Caco-2 (cell line): ENCODE measurements at places on chromosomes 12 and 14. TPM values are rescaled to one million over a fixed set of nuclear protein-coding genes. Genes with fewer than 3 reads are reported as not detected.

Gene TRHDE
- total RNA-seq: not detected in 2 replicates

Gene TSPAN8
- 86.4 and 99.9 TPM in 2 replicates for total RNA-seq

Gene NRL
- total RNA-seq: 2.1 and 2.3 TPM in 2 replicates

Gene SIX6
- not detected in 2 replicates for total RNA-seq

Gene KLRC4
- total RNA-seq: not detected in 2 replicates

Gene PSEN1
- total RNA-seq: 74.8 and 76.8 TPM in 2 replicates

Gene ASB2
- total RNA-seq: 0.21 TPM in 1 of 2 replicates, not detected in the other

Gene NCKAP5L
- 17.8 and 19.5 TPM in 2 replicates for total RNA-seq

Gene PRMT5
- 107 and 111 TPM in 2 replicates for total RNA-seq

Gene PLEK2
- total RNA-seq: 35.2 and 36.5 TPM in 2 replicates

Gene PALS1
- 42.8 and 47.1 TPM in 2 replicates for total RNA-seq

Gene YEATS4
- 40.9 and 42.6 TPM in 2 replicates for total RNA-seq

Gene DHRS2
- total RNA-seq: 12.8 and 21.3 TPM in 2 replicates

Gene DEGS2
- total RNA-seq: 3.8 and 5.1 TPM in 2 replicates

Gene DLGAP5
- total RNA-seq: 49.7 and 54.1 TPM in 2 replicates

Gene KDM5A
- total RNA-seq: 72.7 and 89.6 TPM in 2 replicates

Gene GRIN2B
- total RNA-seq: 23.4 and 24.4 TPM in 2 replicates

Gene ANO4
- total RNA-seq: 0.09 TPM in 1 of 2 replicates, not detected in the other

Gene MOK
- total RNA-seq: 1.4 and 2.0 TPM in 2 replicates

Gene FAIM2
- total RNA-seq: 0.07 and 0.09 TPM in 2 replicates

Gene FAR2
- total RNA-seq: 6.6 and 8.2 TPM in 2 replicates

Gene AICDA
- total RNA-seq: not detected in 2 replicates

Gene ERBB3
- 101 and 109 TPM in 2 replicates for total RNA-seq

Gene ERP27
- total RNA-seq: 0.98 and 1.1 TPM in 2 replicates

Gene B4GALNT1
- total RNA-seq: 4.2 and 5.7 TPM in 2 replicates

Gene ARHGAP9
- 0.75 and 1.8 TPM in 2 replicates for total RNA-seq

Gene DNAJC22
- total RNA-seq: 40.6 and 47.7 TPM in 2 replicates

Gene KLRG1
- total RNA-seq: 1.2 and 3.0 TPM in 2 replicates

Gene TAS2R9
- total RNA-seq: not detected in 2 replicates

Gene NKX2-8
- total RNA-seq: 0.23 TPM in 1 of 2 replicates, not detected in the other

Gene ASCL1
- total RNA-seq: not detected in 2 replicates

Gene DHRS4L2
- total RNA-seq: 7.2 and 7.8 TPM in 2 replicates

Gene CORO1C
- 176 and 195 TPM in 2 replicates for total RNA-seq

Gene VASH1
- total RNA-seq: 0.16 and 0.18 TPM in 2 replicates

Gene LALBA
- not detected in 2 replicates for total RNA-seq

Gene FOXN4
- 0.49 and 0.95 TPM in 2 replicates for total RNA-seq

Gene KLHL42
- 36.5 and 38.1 TPM in 2 replicates for total RNA-seq

Gene FGF6
- total RNA-seq: not detected in 2 replicates

Gene UBC
- total RNA-seq: 782 and 880 TPM in 2 replicates

Gene KRT4
- 3.4 and 5.2 TPM in 2 replicates for total RNA-seq

Gene SERPINA3
- total RNA-seq: 1.3 and 2.3 TPM in 2 replicates

Gene STXBP6
- 32.2 and 35.7 TPM in 2 replicates for total RNA-seq

Gene P2RX2
- total RNA-seq: not detected in 2 replicates

Gene KRT71
- total RNA-seq: 1.2 and 1.5 TPM in 2 replicates

Gene TAC3
- 1.6 and 3.1 TPM in 2 replicates for total RNA-seq
